ENCODE measurements at places on chromosomes 1 and 21.

- DNase-seq, result no peak
Measured at GRCh38 chr1:248406721-248407692, 4.2 kb downstream of the OR2T1 start.

GRCh38 chr1:14608308-14608707 is 9.8 kb downstream of the KAZN start:
- DNase-seq, result no peak

- no peak for DNase-seq
Measured at GRCh38 chr1:171670739-171671138, 18.3 kb upstream of the MYOC start.

GRCh38 chr1:97144527-97144926 is 422.9 kb downstream of the PTBP2 start:
- DNase-seq, result no peak

DNA sequence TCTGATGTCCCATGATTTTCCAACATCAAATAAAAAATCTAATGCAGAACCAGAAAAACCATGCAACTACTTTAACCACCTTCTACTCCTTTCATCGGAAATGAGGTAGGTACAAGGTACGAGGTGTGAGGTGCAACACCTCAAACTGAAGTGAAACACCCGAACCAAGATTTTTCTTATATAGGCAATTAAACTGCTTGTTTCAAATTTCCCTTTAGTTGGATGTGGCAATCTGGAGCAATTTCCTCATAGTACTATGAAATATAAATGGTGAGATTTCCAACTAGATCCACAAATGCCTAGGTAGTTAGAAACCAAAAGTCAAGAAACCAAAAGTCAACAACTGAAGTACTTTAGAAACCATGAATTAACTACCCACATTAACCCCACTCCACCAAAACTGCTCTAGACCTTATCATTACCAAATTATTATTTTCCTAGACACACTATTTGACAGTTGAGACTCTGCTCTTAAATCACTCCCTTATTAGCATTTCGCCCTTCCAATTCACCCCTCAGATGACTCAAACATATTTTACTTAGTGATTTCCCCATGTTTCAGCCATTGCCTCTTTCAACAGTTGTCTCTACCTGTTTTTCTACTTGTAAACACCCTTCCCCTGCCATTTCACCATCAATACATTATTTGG is 37.8 kb downstream of the FUBP1 start:
- DNase-seq, result no peak

GRCh38 chr1:89631816-89632656 is 884 bp upstream of the LRRC8C start:
- peak; percentile 76 for DNase-seq

DNA sequence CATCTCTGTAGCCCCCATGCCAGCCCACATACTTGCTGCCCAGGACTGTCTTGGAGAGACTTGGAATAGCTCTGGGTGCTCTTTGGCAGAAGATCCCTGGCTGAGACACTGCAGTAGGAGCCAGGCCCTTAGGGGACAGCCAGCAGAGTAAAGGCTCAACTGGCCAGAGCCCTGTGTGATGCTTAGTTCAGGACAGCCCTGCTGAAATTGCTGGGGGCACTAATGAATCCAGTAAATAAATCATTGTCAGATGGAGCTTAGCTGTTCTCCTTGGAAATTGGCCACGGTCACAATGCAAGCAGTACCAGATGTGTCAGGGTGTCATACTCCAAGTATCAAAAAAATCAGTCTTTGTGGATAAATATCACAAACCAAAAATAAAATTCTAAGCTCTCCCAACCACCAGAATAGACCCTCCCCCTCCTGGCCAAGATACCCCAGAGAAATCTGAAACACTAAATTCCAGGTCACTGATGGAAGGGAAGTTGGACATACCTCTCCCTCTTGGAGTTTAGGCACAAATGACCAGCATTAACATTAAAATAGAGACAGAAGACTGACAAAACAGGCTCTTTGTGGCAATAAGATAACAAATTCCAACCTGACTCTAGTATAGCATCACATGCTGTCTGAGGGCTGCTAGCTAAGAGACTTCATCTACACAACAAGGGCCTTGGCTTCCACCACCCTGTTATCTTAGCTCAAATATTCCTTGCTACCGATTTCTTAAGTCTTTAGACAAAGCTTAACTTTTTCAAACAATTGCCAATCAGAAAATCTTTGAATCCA is 83.2 kb upstream of the DNAH14 start:
- peak; percentile 57 for DNase-seq

- DNase-seq, result peak; percentile 56
Measured at GRCh38 chr1:162497104-162497722, 405 bp upstream of the UHMK1 start.

DNA sequence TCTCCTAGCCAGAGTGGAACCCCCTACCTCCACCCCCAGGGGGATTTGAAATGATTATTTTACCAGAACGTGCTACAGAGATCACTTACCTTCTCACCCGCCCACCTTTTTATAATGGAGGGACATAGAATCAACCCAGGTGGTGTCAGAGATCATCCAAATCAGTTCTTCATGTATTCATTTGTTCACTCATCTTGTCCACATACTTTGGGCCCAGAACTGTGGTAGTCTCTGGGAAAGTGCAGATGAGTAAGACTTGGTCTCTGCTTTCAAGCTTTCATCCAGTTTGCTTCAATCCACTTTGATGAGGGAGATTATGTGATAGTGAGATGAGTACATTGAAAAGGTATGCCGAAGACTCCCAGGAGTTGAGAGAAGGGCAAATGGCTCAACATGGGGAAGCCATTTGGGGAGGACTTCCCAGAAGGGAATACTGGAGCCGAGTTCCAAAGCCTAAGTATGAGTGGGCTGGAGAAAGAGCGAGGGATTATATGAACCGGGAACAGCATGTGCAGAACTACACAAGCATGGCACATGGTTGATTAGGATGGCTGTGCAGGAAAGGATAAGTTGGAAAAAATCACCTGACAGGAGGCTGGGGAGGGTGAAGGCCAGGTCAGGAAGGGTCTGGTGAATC is 1.9 kb downstream of the FGGY start:
- no peak for DNase-seq

DNA sequence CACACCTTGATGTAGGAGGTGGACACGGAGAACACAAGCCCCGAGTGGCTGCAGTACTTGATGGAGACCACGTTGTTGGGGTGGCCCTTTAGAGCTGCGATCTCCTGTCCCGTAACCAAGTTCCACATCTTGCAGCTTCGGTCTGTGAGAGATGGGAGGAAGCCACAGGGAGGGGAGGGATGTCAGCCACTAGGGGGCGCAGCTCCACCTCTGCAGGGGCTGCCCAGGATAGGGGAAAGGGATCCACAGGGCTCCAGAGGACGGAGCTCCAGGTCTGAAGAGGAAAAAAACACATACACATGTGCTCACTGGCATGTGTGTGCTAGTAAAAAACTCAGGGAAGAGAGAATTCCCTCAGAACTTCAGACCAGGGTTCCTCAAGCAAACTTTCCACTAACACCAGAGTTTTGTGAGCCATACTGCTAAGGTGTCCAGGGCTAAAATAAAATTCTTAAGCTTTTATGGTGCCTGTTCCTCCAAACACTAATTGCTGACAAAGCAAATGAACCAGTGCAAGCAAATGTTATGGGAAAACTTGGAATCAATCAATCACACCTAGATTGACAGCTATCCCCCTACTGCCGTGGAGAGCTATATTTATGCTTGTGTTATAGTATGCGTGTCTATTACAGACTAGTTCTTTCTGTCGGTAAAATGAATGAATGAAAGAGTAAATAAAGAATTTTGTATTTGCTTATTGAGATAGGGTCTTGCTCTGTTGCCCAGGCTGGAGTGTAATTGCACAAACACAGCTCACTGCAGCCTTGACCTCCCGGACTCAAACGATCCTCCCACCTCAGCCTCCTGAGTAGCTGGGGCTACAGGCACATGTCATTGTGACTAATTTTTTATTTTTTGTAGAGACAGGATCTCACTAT is 43.7 kb downstream of the KIF21B start:
- DNase-seq, result peak; percentile 94

DNA sequence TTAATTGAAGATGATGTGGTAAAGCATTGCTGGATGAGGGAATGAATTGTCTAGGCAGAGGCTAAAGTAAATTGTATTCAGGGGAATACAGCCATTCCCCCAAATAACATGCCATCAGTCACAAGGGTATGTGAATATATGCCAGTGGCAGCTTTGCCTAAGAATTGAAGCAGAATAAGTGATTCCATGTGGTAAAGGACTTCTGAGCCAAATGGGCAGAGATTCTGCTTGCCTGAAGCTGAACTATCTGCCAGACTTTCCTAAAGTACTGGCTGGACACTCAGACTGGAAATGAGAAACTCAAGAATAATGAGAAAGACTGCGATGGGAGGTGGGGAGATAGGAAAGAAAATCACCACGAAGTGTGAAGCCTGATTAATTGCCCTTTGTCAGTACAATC is 2.4 kb downstream of the LIX1L start:
- DNase-seq, result no peak

DNA sequence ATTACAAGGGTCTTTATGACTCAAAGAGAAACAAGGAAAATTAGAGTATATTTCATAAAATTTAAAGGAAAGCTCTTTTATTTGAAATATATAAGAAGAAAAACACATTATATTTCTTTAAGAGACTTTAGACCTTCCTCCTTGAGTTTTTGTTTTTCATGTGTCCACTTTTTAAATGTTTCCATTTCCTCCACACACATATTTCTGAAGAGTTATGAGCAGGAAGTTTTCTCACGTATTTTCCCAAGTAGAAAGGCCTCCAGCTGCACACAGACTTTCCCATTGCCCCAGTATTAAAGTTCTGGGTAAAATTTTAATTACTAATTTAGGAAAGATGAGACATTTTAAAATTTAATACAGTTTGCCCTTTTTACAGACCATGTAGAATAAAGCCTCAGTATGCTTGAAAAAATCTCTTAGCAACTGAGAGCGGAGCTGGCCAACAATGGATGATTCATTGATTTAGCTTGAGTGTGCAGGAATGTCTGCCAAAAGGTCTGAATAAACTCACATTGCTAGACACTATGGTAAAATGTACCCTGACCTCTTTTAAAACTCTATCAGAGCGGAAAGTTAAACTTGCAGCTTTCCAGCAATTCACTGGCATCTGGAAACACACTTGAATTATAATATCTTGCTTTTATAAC is 57.9 kb downstream of the DDAH1 start:
- DNase-seq, result no peak

DNA sequence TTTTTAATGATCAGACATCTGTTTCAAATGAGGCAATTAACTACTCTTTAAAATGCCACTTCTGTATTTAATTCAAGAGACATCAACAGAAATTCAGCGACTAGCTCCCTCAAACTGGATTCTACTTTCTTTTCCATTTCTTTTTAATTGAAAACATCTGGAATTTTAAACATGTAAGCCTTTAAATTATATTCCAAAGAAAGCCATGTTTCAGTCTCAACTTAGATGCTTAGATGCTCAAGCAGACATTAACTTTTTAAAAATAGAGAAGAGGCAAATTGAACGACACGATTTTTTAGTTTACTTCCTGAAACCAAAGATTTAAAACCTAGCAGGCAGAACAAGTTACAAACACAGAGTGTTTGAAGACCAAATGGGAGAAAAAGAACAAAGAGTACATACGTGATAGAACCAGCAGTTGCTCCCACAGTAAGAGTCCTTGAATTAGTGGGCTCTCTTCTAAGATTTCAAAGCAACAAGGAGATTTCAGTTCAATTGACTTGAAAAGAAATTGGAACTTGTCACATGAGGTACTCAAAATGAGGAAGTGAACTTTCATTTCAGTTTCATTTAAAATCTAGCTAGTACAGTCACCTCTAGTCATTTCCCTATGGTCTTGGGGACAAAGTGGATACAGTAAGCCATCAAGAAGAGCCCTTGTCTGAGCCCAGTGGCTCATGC is at the start of gene CTSS:
TSS of gene CTSS (minus strand) at position 483 of the 681 bp plus-strand sequence. CDS start 1,015 bp downstream, outside the sequence.
- no peak for DNase-seq

DNA sequence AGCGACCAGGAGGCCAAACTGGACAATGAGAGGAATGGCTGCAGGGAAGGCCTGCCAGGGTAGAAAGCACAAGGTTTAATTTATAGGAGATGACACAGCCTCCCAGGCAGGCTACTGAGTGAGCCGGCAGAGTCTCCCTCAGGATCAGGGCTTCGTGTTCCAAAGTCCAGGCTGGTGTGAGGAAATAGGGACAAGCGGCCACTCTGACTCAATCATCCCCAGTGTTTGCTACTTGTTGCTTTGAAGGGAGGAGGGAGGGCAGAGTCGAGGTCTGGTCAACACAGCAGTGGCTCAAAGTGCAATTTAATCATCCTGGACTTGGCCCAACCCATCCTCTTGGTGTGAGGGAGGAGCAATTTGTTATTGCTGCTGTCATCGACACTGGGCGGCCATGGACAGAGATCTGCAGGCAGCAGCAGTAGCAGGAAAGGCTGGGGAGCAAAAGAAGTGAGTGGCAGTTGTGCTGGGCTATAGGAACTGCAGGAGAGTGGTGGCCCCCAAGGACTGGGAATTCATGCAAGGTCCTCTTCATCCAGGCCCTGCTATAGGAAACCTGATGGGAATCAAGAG is 27.5 kb downstream of the TBX15 start:
- DNase-seq, result no peak

DNA sequence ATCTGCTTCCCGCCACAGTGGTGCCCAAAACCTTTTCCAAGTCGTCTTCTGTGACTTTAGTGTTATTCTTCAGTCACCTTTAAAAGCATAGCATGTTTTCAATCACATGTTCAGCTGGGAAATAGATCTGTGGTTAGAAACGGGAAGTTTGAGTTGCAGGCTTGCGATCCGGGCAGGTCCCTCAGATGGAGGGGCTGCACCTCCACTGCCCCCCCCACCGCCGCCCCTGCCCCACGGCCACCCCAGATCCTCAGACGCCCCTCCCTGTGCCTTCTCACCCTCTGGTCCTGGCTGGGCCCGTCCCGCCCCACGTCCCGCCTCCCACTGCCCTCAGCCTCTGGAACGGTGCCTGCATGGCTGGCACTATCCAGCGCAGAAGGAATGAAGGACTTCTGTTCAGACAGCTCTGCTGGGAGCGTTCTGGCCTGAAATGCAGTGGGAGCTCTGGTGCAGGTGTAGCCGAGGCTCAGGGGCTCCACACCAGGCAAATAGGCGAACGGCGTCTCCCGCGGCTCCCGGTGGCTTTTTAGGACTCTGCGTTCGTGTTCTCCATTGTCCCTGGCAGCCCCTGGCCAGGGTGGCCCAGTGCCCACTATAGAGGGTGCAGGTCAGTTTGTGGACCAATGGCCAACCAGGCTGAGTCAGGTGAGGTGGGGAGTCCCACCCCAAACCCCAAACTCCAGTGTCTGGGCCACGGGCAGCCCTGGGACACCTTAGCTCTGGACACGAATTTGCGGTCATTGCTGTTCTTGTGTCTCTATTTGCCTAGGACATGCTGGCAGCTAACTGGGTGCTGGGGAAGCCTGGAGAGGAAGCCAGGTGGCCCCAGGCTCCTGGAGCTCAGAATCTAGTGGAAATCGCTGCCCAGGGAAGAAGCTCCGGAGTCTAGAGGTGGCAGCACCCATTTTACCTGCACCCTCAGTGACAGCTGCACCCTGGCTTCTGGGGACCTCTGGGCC is 67.1 kb downstream of the FAAP20 start:
- no peak for DNase-seq
